ENCODE measurements at places on chromosomes 11 and 22.

- no peak for DNase-seq
Measured at GRCh38 chr11:110070176-110070575, 23.0 kb upstream of the ZC3H12C start.

DNA sequence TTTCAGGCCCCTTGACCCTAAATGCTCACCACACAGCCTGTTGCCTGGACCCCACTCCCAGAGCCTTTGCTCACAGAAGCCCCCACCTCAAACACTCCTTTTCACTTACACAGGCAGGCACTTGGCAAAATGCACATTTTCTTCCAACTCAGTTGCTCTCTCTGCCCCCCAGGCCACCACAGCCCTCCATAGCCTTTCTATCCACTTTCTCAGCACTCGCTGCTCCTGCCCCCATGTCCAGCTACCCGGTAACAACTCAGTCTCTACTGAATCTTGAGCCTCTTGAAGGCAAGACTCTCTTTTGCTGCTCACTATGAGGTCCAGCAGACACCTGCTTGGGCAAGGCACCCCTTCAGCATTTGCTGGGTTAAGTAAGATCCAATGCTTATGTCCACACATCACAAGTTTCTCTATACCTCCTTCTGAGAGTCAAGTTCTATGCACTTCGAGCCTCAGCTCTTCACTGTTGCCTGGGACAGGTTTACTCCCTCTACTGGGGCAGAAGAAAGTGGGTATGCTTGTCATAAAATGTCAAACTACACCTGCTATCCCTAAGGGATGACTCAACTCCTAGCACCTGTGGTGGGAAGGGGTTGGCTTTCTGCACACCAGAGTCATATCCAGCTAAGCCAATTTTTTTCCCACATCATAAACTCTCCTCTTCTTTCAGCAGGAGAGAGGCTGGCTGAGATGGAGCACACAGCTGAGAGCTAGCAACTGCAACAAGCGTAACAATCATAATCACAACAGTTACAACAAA, 36.9 kb downstream of the MORC2 start:
- no peak for DNase-seq

DNA sequence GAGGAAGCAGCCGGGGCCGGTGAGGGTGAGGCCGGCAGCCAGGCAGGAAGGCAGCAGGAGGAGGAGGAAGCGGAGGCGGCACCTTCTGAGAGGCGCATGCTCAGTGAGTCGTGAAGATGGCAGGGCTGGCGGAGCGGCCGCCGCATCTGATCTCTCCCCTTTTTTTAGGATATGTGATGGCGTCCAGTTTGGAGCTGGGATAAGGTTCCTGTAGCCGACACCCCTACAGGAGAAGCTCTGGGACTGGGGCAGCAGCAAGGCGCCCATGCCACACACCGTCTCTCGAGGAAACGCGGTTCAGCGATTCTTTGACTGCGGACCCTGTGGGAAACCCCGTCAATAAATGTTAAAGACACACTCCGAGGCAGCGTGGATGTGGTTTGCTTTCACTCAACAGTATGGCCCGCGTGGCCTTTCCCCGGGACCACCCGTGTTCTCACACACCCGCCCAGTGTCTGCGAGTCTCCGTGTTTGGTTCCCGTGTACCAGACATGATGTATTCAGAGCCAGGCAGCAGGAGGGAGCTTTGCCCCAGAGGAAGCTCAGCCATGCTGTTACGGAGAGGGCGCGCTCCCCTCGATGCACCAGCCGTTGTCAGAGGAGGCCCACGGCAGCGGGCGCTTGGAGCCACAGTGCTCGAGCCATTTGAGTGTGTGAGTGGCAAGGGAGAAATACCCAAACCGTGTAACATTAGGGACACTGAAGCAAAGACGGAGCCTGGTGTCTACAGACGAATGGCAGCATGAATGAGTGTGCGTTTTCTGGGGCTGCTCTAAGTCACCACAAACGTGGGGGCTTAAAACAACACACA, 27.7 kb upstream of the PARVB start:
- DNase-seq = no peak

DNA sequence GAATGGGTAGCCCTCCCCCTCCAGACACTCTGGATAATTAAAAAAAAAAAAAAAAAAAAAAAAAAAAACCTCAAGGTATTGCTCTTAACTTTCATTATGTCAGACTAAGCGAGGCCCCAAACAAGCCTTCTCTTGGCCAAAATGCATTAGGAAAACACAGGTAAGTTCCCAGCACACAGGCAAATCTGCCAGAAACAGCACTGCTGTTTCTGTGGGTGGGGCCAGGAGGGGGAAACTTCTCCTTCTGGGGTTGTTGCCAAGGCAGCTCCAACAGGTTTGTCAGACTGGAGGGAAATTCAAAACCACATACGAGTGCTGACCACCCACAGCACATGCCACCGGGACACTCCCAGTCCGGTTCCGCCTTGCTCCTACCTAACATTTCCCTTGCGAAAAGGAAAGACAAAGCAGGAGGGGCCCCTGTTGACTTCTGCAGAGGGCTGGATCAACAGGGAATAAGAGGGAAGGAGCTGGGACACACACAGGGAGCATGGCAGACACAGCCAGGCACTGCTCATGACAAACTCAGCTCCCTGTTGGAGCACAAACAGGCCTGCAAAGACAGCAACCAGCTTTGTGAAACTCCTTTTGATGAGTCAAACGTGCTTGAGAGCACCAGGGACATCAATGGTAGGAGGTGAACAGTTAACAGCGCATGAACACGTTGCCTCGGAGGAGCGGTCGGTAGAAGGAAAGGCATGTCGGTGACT, 55.0 kb downstream of the MYH9 start:
- DNase-seq = no peak

- no peak for DNase-seq
Measured at GRCh38 chr11:70716986-70717775, 318.9 kb downstream of the CTTN start.

- peak; percentile 73 for DNase-seq
Measured at GRCh38 chr11:100709233-100709957, 22.3 kb downstream of the ARHGAP42 start.

DNA sequence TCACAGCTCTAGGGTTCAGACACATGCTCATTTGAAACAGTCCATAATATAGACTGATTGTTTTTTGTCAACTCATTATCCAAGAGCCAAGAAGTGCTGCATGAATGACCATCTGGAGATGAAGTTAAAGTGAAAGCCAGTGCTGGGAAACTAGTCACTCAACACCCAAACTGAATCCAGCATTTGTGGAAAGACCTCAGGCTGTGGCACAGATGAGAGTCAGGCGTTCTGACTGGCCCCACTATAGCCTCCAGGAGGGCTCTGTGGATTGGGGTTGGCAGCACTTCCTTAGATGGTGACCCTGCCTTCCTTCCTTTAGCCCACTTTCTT, 2.1 kb downstream of the FEZ1 start:
- DNase-seq = no peak

- no peak for DNase-seq
Measured at GRCh38 chr11:20415432-20415831, 27.9 kb downstream of the PRMT3 start.

GRCh38 chr11:29119707-29120618, 896.9 kb downstream of the KCNA4 start:
- DNase-seq = no peak

DNA sequence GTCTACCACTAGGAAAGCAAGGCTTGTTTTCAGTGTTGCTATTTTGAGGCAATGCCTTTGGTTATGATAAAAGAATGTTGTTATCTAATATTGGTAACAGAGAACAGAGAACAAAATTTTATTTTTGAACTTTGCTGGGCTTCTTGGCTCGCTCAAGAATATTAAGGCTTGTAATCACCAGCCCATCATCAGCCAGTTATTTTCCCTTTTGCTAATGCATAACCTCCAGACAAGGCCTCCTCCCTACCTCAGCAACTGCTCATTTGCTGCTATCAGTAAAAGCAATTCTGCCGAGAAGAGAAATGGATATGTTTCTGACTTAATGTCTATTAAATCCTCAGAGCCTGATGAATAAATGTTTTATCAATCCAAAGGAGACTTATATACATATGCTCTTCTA, 8.9 kb downstream of the MTMR2 start:
- no peak for DNase-seq

DNA sequence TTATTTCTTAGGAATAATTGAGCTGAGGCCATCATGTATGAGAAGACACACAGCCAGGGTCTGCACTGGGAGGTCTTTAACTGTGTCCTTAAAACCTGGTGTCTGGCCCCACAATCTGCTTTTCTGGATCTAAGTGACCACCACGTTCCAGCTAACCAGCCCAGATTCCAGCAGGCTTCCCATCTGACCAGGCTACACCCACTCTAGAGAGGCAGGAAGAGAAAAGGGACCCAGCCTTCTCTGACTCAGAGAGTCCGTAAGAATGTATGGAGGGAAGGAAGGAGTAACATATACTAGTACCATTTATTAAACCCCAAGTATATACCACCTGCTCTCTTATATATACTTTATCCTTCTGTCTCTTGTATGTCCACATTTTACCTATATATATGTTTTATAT, 80.1 kb downstream of the LDLRAD3 start:
- DNase-seq = no peak

- no peak for DNase-seq
Measured at GRCh38 chr11:14942745-14943144, 29.4 kb downstream of the CALCA start.

DNA sequence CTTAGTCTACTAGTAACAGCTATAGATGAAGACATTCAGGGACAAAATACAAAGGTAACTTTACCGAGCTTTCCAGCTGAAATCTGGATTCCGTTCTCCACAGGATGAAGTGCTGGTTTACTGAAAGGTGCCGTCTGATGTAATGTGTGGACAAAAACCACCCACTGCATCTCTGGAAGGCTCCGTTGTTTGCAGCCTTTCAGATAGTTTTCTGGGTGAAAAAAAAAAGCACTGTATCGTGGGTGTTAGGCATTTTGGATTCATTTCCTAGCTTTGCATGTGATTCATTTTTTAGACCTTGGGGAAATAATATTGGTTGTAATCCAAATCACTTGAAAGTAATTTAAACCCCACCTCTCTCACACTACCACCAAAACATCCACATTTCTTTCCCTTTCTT, 10.4 kb downstream of the JAM3 start:
- DNase-seq = no peak

GRCh38 chr11:44192462-44193100, 97.1 kb downstream of the EXT2 start:
- DNase-seq = no peak
